CD4-positive, alpha-beta T cell treated with Interferon alpha-2 for 1 hour (primary cell): ENCODE measurements at places on chromosomes 2 and 18.

DNA sequence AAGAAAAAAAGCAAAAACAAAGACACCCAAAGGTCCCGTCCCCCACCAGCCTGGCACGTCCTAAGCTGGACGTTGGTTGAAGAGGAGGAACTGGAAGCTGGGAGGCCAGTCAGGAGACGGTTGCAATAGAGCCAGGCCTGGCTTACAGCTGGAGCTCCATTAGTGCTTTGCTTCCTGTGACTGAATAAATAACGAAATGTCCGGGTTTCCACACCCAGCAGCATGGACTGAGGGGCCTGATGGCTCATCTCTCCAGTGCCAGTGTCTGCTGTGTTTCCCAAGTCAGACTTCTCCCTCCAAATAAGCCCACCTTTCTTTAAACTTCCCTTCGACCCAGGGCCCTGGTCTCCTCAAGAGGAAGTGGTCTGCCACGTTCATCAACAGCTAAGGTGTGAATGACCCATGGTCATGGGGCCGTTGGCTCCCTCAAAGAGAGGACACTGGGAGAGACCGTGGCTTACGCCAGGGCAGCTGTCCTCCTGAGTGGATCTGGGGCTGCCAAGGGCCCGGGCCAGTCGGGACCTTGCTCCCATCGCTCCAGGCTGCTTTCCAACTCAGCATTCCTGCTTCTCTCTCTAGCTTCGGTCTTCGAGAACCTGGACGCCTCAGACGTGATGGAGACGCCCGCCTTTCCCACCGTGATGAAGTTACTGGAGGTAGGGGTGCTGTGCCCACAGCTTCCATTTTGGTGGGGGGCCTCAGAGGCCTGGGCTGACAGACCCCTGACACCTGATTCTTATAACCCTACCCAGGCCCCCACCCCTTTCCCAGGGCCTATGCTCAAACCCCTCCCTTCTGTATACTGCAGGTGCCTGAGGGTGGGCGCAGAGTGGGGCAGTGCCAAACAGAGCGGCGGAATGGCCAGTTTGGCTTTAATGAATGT is 44.9 kb downstream of the MYO7B start:
- no peak for DNase-seq

- DNase-seq: no peak
These were observed 589.8 kb downstream of the PLCL1 start for GRCh38 chr2:198394208-198394607.

DNA sequence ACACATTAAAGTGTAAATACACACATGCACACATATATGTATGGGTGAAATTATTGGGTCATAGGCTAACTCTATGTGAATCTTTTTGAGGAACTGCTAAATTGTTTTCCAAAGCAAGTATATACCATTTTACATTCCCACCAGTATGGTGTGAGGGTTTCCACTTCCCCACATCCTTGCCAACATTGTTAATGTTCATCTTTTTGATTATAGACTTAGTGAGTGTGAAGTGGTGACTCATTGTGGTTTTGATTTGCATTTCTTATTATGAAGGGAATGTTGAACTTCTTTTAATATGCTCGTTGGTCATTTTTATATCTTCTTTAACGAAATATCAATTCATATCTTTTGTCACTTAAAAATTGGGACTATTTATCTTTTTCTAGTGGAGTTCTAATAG is 181.8 kb upstream of the GCFC2 start:
- DNase-seq: no peak

- no peak for DNase-seq
These were observed 50.9 kb downstream of the COL3A1 start for GRCh38 chr2:189024901-189025618.

- no peak for DNase-seq
These were observed 90.0 kb downstream of the TRIB2 start for GRCh38 chr2:12806549-12807242.

DNA sequence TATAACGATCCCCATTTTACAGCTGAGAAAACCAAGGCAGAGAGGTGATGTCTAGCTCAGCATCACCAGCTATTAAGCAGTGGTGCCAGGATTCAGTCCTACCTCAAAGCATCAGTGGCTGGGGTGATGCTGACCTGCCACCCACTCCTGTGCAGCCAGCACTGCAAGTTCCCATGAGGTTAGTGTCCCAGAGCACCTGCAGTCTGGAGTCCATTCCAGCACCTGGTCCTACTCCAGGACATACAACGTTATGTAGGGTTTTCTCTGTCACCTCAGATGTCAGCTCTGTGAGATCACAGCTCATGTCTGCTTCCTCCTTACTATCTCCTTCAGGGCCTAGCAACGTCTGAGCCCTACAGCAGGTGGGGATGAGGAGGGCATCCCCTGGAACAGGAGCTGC is 328.0 kb upstream of the HS6ST1 start:
- no peak for DNase-seq

- no peak for DNase-seq
These were observed 11.2 kb downstream of the TMEM37 start for GRCh38 chr2:119442850-119443249.

DNA sequence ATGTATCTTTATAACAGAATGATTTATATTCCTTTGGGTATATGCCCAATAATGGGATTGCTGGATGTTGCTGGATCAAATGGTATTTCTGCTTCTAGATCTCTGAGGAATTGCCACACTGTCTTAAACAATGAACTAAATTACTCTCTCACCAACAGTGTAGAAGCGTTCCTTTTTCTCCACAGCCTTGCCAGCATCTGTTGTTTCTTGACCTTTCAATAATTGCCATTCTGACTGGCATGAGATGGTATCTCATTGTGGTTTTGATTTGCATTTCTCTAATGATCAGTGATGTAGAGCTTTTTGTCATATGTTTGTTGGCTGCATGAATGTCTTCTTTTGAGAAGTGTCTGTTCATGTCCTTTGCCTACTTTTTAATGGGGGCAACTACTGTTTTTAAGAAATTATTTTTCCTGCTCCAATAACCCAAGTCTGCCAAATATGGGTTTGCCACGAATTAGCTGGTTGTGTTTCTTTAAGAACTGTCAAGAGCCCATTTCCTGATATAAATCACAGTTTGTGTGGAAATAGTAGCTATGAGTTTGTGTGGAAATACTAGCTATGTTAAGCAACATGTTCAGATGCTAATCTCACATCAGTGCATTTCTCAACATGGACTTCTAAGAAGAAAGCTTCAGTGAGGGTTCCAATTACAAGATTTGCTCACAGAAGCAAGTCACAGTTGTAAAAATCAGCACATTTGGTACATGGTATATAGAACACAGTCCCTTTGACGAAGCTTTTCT is 259.4 kb downstream of the ANAPC1 start:
- DNase-seq: no peak

DNA sequence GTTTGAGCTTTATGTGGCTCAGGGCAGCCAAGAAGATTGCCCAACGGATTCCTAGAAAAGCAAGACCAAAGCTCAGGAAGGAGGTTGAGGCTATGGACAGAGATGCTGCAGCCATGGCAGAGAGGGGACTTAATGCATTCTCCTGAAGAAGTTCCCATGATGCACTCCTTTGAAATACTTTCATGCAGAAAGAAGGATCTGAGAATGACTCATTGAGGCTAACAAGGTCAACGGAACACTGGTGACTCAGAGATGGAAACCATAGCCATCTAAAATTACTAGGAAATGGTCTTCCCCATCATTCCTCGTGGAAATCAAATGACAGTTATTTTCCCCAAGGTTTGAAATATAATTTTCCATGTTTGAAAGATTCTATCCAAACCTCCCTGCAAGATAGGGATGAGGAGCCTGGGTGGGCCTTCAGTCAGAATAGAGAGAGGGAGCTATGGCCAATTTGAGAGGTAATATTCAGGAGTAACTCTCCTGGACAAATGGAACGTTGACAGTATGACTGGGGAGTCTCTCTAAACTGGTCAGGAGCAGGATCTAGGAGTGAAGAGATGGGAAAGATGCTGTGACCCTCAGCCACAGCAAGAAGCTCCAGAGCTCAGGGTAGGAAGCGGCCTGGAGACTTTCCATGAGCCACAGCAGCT is 63.0 kb downstream of the REEP1 start:
- no peak for DNase-seq

GRCh38 chr2:129499747-129500146 is 479.7 kb upstream of the RAB6C start:
- no peak for DNase-seq

DNA sequence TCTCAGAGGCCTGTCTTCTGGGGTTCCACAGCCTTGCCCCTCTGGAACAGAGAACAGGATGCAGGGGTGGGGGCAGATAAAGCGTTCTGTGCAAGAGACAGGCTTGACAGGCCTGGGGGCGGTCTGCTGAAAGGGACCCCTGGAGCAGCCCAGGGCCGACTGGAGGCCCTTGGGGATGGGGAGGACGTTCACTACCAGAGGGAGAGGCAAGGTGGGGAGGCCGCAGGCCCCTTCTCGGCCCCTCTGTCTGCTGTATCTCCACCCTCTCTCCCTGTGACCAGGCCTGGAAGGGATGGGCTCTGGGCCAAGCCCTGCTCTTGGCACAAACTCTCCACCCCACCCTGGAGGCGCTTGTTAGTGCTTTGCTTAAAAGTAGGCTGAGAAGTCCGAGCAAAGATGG is 27.3 kb upstream of the INHBB start:
- no peak for DNase-seq

DNA sequence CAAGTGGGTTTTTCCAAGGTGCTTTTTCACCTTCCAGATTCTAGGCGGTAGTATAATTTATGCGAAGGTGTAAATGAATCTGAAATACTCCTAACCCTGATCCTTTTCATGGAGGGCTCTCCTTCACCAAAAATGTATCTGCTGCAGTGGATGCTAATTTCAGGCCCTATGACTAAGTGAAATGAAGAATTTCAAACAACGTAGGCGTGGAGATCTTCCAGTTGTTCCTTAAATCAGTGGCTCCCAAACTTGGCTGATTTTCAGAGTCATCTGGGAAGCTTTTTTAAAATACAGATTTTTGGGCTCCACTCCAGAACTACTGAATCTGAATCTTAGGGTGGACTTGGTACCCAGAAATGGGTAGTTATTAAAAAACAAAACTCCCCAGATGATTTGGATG is 5.5 kb downstream of the GCKR start:
- no peak for DNase-seq

DNA sequence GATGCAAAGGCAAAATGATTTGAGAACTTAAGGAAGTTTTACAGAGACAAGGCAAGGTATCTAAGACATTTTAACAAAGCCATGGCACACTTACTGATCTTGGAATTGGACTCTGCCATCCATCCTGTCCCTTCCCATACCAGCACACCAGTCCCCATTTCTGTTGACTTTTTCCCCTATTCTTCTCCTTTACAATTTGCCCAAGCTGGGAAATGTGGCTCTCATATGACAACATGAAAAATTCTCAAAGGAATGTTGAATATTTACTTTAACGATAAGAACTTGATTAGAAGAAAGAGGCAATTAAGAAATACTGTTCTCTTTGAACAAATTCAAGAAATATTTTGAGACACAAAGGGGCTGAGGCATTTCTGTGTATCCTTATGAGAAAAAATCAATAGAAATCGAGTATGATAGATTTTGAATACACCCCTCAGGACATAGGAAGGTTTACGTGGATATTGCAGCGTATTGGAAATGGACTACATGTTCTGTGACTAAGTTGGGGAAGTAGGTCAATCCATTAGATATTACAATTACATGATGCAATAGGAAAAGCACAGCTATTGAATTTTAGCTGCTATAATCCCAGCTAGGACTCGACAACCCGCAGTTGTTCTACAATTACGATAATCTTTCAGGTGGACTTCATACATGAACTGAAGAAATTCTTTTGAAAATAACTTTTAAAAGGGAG is 201.6 kb downstream of the TRIB2 start:
- DNase-seq: no peak

- no peak for DNase-seq
These were observed 261.6 kb upstream of the MMADHC start for GRCh38 chr2:149849136-149849535.
